ENCODE measurements at places on chromosomes 2 and 18. TPM values are rescaled to one million over a fixed set of nuclear protein-coding genes. Genes with fewer than 3 reads are reported as not detected.

GRCh38 chr2:233705911-233706506, 6.7 kb upstream of the UGT1A5 start:
- DNase-seq = no peak

GRCh38 chr18:2958819-2959298, 54.1 kb downstream of the LPIN2 start:
- no peak for DNase-seq

GRCh38 chr18:44889111-44889510, 208.4 kb downstream of the SETBP1 start:
- no peak for DNase-seq

- DNase-seq = peak; percentile 85
Observed at GRCh38 chr2:196170606-196171247, 651 bp downstream of the STK17B start.

- DNase-seq = no peak
Observed at GRCh38 chr2:33958591-33958990, 359.5 kb upstream of the FAM98A start.

Gene ARHGAP28
- total RNA-seq = 26.2 TPM

GRCh38 chr2:120662746-120663145, 72.9 kb upstream of the GLI2 start:
- DNase-seq = peak; percentile 54

- no peak for DNase-seq
Observed at GRCh38 chr2:176018708-176019107, 16.6 kb upstream of the LNPK start.

DNA sequence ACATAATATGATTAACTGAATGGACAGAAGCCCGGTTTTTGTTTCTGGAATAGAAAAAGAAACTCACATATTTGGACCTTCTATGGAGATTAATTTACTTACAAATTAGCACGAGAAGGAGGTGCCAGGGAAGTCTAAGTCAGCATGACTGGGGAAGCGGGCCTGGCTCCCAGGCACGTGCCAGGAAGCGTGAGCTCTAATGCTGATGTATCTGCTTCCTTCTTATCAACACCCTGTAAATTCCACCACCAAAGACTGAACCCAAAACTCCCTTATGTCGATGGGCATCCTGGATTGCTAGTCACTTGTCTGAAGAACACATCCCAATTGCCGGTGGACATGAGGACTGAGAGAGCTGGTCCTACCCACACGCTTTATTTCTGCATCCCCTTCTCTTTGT, 134.5 kb downstream of the GALNT14 start:
- peak; percentile 82 for DNase-seq

- no peak for DNase-seq
Observed at GRCh38 chr2:132680544-132680943, 10.5 kb upstream of the LYPD1 start.

Gene ITSN2
- 57.7 TPM for total RNA-seq

Gene SIX3
- total RNA-seq = not detected

GRCh38 chr2:70534183-70534836, 19.3 kb downstream of the TGFA start:
- no peak for DNase-seq

Gene LCT
- not detected for total RNA-seq

Gene DYSF
- total RNA-seq = 46.8 TPM

Gene SCN3A
- total RNA-seq = 5.8 TPM

DNA sequence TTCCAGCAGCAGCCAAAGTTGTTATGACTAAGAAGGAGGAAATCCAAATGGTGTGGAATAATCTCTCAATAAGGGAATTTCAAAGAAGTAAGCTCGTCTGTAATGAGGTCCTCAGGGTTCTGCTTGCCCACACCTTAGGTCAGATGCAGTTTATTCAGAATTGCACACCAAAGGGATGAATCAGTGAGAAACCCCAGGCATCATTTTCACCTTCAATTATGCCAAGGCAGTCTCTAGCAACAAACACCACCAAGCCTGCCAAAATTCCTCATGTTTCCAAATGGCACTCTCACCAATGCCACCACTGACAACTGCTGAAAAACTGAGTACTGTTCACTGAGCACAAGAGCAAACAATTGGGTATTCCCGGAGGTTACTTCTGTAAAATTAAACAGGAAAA, 43.6 kb downstream of the KCNG3 start:
- DNase-seq = no peak

DNA sequence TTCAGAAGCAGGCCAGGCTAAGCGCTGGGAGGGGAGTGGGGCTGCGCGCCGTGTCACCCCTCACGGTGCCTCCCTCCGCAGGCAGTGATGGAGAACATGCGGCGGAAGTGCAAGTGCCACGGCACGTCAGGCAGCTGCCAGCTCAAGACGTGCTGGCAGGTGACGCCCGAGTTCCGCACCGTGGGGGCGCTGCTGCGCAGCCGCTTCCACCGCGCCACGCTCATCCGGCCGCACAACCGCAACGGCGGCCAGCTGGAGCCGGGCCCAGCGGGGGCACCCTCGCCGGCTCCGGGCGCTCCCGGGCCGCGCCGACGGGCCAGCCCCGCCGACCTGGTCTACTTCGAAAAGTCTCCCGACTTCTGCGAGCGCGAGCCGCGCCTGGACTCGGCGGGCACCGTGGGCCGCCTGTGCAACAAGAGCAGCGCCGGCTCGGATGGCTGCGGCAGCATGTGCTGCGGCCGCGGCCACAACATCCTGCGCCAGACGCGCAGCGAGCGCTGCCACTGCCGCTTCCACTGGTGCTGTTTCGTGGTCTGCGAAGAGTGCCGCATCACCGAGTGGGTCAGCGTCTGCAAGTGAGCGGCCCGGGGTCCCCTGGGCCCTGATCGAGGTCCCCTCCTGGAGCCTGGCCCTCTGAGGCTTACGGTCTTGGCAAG, 12.2 kb downstream of the WNT10A start:
- peak; percentile 87 for DNase-seq

DNA sequence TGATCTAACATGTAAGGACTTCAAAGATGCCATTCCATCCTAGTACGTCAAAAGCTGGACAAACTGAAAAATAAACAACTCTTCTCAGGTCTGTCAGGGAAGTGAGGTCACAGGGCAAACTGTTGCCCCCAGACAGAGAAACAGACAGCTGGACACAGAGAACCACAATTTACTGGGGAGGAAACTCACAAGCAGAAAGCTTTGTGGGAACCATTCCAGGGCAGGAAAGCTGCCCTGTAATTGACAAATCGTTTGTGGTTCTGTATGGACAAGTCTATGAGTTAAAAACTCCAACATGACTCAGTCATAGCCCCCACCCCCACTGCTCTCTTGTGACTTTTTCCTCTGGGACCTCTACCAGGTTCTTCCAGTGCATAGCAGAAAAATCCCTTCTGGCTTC, 28.4 kb downstream of the MCEE start:
- no peak for DNase-seq

- DNase-seq = peak; percentile 95
Observed at GRCh38 chr2:19801367-19802080, 100.3 kb downstream of the TTC32 start.

Gene ERBB4
- total RNA-seq = 7.6 TPM

GRCh38 chr2:239494578-239494977, 93.8 kb upstream of the HDAC4 start:
- DNase-seq = no peak

DNA sequence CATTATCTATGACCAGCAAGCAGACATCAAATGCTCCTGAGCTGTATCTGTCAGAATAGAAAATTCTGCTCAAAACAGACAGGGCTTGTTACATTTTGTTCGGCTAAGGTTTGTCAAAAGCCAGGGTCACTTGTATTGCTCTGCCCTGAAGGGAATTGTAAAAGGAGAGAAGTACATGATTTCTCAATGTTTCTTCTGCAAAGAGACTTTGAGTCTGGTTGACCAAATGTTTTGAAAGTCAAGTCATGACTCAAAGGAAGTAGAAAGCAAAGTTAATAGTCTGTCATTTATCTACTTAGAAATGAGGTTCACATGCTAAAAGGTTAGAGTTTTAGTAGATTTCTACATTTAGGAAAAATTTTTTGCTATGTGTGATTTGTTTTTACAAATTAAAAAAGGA, 1624.1 kb upstream of the ZEB2 start:
- DNase-seq = no peak

Gene CBLN2
- not detected for total RNA-seq

GRCh38 chr2:191483117-191483516, 194.8 kb upstream of the NABP1 start:
- no peak for DNase-seq

- no peak for DNase-seq
Observed at GRCh38 chr2:207762146-207762545, 7.6 kb downstream of the FZD5 start.

DNA sequence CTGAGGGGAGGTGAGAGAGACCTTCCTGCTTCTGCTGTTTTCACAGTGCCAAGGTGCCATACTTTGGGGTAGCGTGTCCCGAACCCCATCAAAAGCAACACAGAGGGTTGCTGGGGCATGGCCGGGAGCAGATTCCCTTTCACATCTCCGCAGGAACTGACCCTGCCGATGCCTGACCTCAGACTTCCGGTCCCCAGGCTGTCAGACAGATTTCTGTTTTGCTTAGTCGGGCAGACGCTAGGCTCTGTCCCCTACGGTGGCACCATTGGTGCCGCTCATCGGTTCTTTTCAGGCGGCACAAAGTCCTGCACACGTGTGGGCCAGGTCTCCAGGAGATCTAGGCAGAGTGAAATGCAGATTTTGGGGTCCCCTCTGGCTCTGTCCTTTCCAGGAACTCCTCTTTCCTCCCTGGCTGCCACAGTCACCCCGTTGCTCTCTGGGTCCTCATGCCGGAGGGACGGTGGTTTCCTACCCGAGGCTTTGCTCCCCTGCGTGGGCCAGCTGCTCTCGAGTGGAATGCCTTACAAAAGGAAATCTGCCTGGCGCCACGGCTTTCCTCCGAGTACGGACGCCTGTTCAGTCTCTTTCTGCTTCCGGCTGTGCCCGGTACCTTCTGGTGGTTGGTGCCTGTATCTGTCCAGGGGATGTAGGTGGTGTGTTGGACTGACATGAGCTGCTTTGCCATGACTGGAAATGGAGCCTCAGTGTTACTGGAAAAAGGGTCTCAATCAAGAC, 39.3 kb downstream of the RTP5 start:
- peak; percentile 43 for DNase-seq

DNA sequence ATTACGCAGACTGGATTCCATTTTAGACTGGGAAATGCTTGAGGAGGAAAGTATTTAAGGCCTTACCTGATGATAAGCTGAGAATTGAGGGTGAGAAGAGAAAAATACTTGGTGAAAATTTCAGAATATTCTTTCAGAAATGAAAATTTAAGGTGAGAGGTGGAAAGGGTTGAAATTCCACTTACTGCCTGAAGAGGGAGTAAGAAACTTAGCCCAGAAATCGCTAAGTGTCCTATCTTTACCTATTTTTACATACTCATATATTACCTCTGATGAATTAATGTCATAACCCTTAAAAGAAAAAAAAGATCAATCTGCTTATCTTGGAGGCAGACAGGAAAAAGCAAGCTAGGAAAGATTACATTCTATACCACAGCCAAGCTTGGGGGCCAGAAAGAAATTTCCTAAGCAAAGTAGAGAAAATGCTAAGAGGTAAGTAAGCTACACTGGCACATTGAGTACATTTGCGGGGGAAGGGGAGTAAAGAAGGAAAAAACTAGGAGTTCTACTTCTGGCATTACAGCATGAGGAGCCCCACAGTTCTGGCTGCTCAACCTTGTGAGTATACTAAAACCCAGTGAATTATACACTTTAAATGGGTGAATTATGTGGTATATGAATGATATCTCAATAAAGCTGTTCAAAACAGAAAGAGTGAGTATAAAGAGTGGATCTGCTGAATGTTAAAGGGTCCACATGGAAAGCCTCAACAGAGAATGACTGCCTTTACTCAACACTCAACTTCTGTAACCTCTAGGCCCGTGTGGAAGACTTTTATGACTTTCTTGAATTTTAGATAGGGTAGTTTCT, 33.8 kb downstream of the SMC6 start:
- DNase-seq = no peak

Gene SLC5A7
- total RNA-seq = 0.05 TPM

Gene TUBA3E
- not detected for total RNA-seq

DNA sequence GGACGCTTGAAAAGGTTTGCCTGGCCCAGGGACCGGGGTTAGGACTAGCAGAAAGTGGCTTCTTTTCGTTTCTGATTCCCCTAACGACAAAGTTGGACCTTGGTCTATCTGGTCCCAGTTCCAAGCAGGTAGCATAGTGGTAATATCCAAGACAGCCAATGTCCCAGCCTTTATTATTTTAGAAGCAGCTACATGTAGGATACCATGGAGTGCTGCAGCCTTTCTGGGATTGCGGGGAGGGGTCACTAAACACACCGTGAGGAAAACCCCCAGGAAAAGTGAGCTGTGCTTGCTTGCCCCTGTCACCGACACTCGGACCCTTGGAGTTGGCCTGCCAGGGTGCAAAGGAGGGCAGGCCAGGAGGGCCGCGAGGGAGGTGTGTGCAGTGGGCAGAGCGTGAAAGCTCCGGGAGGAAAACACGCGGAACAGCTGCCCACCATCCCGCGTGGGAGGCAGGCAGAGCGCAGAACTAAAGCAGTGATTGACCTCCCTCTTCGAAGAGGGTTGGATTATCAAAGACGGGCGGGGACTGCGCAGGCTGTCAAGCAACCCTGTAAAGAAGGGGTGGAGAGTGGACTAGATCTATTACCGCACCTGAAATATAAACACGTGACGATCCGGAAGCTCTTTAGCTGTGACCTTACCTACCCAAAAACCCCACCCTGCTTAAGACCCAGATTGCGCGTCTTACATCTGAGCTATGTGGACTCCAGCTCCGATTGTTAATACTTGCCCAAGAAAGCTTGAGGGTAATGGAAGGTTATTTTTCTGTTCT, 624 bp upstream of the MAP4K3 start:
- peak; percentile 82 for DNase-seq

DNA sequence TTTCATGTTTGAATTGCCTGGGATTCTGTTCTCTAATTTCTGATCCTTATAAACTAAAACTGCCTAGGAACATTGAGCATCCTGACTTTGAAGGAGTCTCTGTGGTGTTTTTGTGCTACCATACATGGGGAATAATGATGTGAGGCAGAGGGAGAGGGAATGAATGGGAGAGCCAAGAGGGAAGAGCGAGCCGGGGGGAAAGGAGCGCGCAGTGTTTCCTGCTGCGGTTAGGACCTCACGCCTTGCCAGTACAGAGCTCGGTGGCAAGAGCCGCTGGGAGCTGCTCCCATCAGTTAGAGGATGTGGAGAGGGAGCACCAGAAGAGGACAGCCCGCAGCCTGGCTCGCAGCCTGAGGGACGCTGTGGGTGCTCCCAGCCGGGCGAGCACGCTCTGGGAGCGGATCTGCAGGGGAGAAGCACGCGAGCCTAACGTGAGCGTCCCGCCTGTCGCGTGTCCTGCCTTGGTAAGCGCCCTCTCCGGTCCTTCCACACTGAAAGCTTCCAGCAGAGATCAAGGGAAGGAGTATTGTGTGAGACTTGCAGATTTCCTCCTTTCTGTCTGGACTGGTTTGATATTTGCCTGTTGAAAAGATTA, 114.7 kb downstream of the FAM210A start:
- DNase-seq = peak; percentile 86
